ENCODE measurements at places on chromosomes 1 and 21.

DNA sequence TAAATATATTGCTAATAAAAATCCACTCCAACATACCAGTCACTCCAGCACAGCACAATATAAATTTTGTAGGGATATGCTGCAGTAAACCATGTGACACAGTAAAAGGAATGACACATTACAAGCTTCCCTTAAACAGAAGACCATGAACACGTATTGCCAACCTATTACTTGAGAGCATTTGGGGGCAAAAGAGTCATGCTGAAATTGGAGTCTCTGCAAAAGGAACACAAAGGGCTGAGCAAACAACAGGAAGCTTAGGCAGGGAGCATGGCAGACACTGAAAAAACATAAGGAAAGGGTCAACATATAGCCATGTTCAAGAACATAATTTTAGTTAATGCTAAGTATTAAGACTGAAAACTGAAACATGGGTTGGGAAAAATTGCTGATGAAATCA, 214.5 kb downstream of the SMYD3 start:
- DNase-seq = no peak

DNA sequence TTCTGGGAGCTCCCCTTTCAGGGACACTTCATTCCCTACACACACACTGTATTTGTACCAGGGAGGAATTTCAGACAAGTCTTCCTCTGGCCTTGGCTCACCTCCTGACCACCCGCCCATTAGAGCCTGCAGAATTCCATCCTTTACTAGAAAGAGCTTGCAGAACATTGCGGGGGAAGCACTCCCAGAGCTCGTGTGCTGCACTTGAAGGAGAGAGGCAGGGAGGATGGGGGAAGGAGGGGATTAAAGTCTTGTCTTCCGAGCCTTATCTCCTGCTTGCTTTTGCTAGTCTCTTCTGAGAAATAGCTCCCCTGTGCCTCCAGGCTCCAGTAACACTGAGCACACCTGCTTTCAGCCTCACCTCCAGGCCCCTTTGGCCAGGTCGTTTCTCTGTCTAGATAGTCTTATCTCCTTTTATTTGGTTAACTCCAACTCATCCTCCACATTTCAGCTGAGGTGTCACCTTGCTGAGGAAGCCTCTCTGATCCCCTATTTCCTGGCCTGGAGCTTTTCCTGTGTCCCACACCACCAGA, 62.0 kb downstream of the PCNX2 start:
- DNase-seq = no peak

- no peak for DNase-seq
Observed at GRCh38 chr1:161367684-161368400, at the start of gene CFAP126. Gene CFAP126 (minus strand): TSS chr1:161367876. CDS start chr1:161367868, 8 bp downstream.

GRCh38 chr1:31027693-31028526, 37.6 kb downstream of the PUM1 start:
- DNase-seq = no peak

DNA sequence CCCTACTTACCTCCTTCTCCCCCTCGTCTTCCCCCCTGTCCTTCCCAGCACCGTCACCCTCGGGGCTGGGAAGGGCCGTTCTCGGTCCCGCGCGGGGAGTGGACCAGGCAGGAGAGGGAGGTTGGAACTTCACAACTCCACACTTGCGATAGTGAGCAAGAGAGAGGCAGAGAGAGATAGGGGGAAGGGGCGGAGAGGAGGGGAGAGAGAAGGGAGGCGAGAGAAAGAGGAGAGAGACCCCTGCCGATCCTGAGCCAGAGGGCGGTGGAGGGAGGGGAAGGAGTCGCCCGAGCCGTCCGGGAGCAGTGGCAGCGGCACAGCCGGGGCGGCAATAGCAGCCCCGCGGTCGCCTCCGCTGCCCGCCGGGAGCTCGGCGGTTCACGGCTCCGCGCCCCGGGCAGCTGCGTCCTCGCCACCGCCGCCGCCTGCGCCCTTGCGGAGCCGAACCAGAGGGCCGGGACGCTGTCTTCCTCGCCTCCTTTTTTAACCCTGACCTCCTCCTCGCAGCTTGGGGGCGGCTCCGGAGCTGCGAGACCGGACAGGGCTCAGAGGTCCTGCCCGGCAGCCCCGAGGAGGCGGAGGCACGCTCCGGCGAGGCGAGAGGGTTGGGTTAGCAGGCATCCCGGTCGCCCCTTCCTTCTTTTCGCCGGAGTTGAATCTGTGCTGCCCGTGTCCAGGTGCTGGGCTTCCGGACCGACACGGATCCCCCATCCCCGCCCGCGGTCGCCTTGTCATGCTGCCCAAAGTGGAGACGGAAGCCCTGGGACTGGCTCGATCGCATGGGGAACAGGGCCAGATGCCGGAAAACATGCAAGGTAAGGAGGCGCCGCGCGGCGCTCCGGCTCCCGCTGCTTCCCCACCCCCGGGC, 11.7 kb downstream of the NR5A2 start:
- DNase-seq = no peak

DNA sequence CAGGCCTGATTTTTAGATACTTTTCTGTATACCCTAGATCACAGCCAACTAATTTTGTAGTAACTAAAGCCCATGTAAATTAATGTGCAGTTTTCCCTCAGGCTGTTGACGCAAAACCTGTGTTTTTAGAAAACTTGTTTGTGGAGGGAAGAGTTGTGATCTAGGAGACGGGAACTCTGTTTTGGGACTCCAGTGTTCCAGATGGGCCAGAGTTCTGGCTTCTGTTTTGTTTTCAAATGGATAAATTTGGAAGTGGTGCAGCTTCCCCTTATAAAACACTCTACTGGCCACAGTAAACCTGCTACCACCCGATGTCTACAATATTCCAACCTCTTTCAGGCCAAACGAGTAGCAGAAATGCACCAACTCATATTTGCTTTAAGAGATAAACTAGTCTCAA, 13.6 kb upstream of the GPR88 start:
- DNase-seq = no peak

- no peak for DNase-seq
Observed at GRCh38 chr1:115173151-115173550, 83.8 kb upstream of the TSPAN2 start.

DNA sequence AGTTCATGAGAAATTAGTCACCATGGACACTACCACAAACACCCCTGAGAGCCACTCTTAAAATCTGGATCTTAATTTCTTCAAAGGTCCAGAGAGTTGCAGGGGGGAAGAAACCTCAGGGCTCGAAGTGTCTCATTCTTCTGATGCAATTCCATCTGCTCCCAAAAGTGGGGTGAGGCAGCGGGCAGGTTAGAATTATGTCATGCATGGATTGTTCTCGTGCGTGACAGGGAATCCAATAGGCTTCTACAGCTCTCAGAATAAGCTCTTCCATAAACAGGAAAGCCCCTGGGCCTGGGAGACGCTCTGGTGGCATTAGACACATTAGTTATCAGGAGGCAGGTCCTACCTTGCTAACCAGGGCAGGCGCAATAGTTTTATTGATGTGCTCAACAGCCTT, 8.4 kb downstream of the ENO1 start:
- DNase-seq = no peak

DNA sequence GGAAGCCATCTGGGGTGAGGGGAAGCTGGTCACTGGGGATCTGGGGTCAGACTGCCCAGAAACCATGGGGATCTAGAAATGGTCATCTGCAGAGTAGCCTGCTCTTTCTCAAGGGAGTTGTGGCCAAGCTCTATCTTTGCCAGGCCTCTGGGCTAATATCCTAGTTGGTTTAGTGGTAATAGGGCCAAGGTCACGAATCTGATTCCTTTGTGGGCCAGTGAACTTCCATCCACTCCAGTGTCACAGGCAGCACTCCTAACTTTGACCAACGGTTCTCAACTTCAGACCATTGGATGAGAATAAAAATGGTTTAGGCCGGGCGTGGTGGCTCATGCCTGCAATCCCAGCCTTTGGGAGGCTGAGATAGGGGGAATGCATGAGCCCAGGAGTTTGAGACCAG, 28.1 kb upstream of the PPP2R5A start:
- no peak for DNase-seq

DNA sequence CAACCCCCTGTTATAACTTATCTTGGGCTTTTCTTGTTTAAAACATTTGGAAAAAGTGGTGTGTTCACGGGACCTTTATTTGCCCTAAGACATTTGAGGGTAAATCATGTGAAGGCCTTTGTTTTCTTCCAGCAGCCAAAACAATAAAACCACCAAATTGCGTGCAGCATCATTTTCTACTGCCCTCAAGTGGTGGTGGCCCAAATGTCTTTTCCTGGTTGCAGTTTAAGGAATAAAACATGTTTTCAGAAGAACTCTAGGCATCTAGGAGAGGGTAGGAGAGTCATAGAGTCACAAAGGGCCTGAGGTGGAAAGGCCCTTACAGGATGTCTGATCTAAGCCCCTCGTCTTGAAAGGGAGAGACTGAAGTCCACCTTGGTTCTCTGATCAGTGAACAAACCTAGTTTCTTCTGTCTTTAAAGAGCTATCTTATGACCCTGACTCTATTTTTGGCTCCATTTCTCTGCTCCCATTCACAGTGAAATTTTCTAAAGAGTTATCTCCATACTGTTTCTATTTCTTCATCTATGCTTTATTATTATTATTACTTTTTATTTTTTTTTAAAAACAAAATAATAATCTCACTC, 16.0 kb upstream of the EPS15 start:
- DNase-seq = no peak

GRCh38 chr1:235910357-235911299, 43.9 kb upstream of the LYST start:
- peak; percentile 67 for DNase-seq

- DNase-seq = no peak
Observed at GRCh38 chr1:209585197-209585596, 1.7 kb downstream of the CAMK1G start.

- no peak for DNase-seq
Observed at GRCh38 chr1:23037081-23037740, 17.9 kb downstream of the KDM1A start.

GRCh38 chr1:153683854-153684253, 5.4 kb downstream of the NPR1 start:
- no peak for DNase-seq

DNA sequence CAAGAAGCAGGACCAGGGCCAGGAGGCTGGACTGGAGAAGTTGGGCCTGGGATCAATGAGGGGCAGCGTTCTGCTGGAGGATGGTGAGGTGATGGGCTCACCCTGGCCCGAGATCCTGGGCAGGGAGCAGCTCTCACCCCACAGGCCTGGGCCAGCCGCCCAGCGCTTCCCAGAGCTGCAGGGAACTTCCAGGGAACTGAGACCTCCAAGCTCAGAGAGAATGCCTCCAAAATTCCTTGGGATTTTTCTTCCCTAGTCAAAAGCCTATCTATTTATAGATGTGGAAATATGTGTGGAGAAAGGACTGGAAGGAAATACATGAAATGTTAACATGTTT, 121.2 kb downstream of the SPSB1 start:
- DNase-seq = no peak

DNA sequence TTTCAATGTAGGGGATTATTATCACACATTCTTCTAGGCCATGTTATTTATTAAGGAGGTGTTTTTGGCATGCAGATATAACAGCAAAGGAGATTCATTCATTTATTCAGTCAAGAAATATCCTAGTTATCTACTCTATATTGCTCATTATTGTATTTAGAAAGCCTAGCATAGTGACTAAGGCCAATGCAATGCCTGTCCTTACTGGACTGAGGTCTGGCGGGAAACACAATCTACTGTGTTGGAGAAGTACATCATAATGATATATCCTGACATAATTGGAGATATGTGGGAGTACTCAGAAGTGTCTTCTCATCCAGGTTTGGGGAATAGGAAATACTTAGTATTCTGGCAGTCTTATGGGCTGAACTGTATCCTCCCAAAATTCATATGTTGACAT, 421.5 kb upstream of the USP24 start:
- no peak for DNase-seq
